ENCODE measurements at places on chromosomes 11 and 22.

DNA sequence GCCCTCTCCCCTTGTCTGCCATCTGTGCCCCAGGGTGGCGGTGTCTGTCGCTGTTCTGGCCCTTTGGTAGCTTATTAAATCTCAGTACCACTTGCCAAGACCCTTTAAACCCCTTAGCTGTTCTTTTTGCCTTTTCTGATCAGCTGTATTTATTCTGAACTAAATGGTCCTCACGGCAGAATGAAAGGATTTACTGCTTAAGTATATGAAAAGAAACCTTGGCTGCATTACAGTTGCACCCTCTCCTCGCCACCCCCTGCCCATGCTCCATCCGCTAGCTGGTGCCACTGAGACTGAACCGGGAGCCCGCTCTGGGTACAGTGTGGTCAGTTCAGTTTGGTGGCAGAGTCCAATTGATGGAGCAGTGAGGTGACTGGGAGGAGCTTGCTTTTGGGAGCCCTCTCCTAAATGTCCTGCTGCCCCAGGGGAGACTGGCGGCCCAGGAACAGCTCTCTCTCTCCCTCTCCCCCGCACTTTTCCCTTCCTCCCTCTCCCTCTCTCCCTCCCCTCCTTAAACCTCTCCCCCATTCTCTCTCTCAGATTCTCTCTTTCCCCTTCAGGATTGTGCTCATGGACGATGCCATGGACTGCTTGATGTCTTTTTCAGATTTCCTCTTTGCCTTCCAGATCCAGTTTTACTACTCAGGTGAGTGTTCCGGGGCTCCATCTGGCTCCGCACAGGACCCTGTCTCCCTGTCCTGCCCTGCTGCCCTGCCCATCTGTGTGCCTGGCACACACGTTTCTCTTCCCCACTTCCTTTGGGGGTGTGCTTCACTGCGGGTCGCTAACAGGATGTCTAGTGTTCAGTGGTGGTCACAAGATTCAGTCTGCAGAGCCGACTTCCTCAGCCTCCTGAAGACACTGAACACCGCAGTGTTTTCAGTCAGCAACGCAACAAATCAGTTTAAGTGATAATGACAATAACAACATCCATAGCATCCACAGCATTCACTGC, 21.8 kb downstream of the ARFGAP2 start:
- no peak for DNase-seq

DNA sequence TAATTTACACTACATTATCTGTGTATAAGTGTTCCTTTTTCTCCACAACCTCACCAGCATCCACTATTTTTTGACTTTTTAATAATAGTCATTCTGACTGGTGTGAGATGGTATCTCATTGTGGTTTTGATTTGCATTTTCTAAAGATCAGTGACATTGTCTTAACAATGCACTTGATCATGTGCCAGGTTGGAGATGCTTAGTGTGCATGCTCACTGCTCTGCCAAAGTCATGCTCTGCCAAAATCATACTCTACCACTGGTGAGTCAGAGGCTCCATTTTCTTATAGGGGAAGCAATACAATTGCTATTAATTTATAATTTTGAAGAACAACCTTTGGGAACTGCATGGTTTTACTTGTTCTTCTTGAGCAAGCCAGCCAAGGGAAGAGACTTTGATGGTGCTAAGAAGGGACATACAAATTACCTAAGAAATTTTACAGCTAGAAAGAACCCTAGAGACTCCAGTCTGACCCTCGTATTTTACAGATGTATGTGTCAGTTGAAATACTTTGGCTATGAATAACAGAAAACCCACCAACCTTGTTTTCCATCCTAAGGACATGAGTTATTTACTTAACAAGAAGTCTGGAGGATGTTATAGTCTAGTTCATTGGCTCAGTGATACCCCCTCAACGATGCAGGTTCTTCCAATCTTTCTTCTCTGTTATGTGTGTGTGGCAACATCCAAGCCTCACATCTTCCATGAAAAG, 368.9 kb downstream of the DDX10 start:
- DNase-seq: peak; percentile 92

- no peak for DNase-seq
Observed at GRCh38 chr11:115085461-115086210, 407.3 kb downstream of the NXPE2 start.

- DNase-seq: no peak
Observed at GRCh38 chr11:97738751-97739150, 1282.0 kb upstream of the CNTN5 start.

- no peak for DNase-seq
Observed at GRCh38 chr11:78295991-78296930, 107.5 kb downstream of the USP35 start.

DNA sequence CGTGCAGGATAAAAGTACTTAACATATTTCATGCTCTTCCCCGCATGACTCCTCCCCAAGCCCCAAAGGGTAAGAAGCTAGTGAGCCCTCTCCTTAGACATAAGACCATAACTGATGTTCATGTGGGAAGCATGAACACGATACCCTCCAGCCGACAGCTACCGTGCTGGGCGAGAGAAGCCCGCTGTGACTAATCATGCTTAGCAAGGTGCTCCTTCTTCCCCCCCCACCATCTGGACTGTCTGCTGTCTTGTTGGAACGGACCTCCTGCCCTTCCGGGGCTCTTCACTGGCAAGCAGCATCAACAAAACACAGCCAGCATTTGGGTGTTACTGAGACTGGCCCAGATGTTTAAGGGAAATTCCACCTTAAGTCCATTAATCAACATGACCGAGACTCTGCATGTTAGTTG, 200.6 kb downstream of the DBX1 start:
- DNase-seq: no peak

- no peak for DNase-seq
Observed at GRCh38 chr11:32817181-32817851, 12.4 kb upstream of the PRRG4 start.

GRCh38 chr11:36122671-36123070, 166.6 kb downstream of the COMMD9 start:
- no peak for DNase-seq

GRCh38 chr11:134761926-134762247, 349.8 kb upstream of the B3GAT1 start:
- DNase-seq: no peak

DNA sequence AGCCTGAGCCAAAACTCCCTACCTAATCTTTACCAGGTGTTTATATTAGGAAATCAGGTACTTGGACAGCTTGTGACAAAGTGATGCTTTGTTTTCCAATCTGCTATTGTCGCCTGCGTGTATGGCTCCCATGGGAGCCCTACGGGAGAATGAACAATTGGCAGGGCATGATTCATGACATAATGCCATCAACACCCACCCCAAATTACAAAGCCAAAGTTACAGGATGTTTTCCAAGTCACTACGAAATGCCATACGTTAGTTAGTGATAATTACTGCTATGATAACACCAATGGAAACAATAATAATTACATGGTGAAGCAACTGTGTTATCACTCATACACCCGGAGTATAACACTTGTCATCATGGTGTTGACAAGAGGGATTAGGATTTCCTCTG, 226.4 kb downstream of the FAM181B start:
- DNase-seq: no peak

DNA sequence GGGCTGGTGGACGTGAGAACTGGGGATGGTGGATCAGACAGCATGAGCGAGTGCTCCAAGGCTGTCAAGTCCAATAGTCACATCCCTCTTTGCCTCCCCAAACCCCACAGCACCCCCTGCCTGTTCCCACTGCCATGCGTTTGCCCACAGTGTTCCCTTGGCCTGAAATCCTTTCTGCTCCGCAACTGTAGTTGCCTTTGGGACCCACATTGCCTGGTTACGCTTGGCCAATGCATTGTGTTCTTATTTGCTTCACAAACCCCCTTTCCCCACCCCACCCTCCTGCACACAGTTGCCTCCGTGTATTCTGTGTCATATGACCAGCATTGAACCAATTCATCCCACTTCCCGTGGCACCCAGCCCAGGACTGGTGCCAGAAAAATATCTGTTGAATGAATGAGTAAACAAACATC, 2.1 kb upstream of the KIAA0930 start:
- DNase-seq: no peak
